ENCODE measurements at places on chromosomes 16 and 17. TPM values are rescaled to one million over a fixed set of nuclear protein-coding genes. Genes with fewer than 3 reads are reported as not detected.

Gene PLD2
- polyA plus RNA-seq: 29.8 TPM

Gene ZNF597
- 3.3 TPM for polyA plus RNA-seq

Gene MAP3K14
- polyA plus RNA-seq: 9.3 TPM

Gene IL34
- polyA plus RNA-seq: 5.5 TPM

Gene CTRL
- 4.6 TPM for polyA plus RNA-seq

Gene TM4SF5
- polyA plus RNA-seq: not detected

Gene NEUROD2
- polyA plus RNA-seq: 14.1 TPM

Gene UTP18
- 36.8 TPM for polyA plus RNA-seq

Gene PPL
- 5.6 TPM for polyA plus RNA-seq

Gene ENKD1
- 30.2 TPM for polyA plus RNA-seq

Gene FZD2
- polyA plus RNA-seq: 10.4 TPM

Gene SHMT1
- 20.0 TPM for polyA plus RNA-seq

Gene GPR179
- polyA plus RNA-seq: 6.3 TPM

Gene KRTAP2-3
- not detected for polyA plus RNA-seq

Gene TOM1L1
- polyA plus RNA-seq: 20.7 TPM

Gene SCGB1C2
- polyA plus RNA-seq: not detected

Gene BAHCC1
- 33.4 TPM for polyA plus RNA-seq

Gene NOS2
- 1.4 TPM for polyA plus RNA-seq

Gene PEX12
- polyA plus RNA-seq: 13.3 TPM

Gene AANAT
- polyA plus RNA-seq: 0.60 TPM

Gene PLEKHH3
- polyA plus RNA-seq: 26.4 TPM

Gene ETV4
- 23.1 TPM for polyA plus RNA-seq
